ENCODE measurements at places on chromosomes 12 and 14.

DNA sequence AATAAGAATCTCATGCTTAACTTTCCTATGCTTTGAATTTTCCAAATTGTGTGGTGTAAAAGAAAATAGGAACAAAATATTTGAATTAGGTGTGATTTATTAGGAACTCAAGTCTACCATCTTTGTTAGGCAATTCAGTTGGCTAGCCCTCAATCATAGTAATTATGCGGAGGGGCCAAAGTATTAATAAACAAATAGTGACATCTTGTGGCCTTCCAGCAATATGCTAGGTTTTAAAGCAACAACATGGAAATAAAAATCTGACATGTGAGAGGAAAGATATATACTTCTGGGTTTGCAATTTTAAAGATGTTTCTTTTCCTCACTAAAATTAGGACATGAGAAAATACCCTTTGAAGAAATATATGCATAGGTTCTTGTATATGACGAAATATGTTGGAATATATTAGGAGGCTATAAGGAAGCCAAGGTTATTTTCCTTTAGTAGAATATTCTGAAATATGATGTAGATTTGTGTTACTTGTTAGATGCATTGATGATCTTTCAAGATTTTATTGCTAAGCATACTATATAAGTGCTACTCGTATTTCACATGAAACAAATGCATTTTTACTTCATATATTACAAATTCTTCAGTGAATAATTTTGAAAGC lies 200.4 kb downstream of the PTPRO start:
- no peak for DNase-seq

GRCh38 chr14:56170877-56171422 lies 52.7 kb downstream of the PELI2 start:
- no peak for DNase-seq

GRCh38 chr14:70096866-70097265 lies 91.9 kb downstream of the SLC8A3 start:
- no peak for DNase-seq

DNA sequence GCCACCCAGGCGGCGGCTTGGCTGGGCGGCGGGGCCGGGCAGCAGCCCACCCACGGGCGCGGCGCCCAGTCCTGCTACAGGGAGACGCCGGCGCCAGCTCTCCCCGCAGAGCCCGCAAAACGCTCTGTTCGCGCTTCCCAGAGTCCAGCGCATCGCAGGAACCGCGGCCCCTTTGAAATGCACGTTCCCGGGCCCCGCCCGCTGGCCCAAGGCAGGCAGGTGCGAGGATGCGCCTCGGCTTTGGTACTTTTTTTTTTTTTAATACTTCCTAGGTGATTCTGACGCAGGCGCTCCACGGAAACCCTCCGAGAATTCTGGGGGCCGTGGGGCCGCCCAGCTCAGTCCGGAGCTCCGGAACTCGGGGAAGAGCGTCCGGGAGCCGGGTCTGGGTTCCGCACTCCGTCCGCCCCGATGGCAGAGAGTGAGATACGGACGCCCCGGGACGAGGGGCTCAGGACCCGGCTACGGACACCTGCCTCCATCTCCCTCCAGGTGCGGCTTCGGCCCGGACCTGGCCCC lies 483 bp downstream of the POC1B start:
- DNase-seq = no peak

GRCh38 chr12:81500788-81501187 lies 258.4 kb downstream of the PPFIA2 start:
- DNase-seq = no peak
